ENCODE measurements at places on chromosomes 4 and X. TPM values are rescaled to one million over a fixed set of nuclear protein-coding genes. Genes with fewer than 3 reads are reported as not detected.
A peak's percentile ranks its signal among the peaks of the same experiment; 100 is the strongest.

GRCh38 chr4:186342582-186342981, 76.6 kb downstream of the F11 start:
- DNase-seq = no peak

- DNase-seq = no peak
Measured at GRCh38 chrX:1124531-1124930, 87.9 kb downstream of the CRLF2 start.

GRCh38 chrX:65697915-65698796, 30.7 kb downstream of the MSN start:
- peak; percentile 35 for DNase-seq

DNA sequence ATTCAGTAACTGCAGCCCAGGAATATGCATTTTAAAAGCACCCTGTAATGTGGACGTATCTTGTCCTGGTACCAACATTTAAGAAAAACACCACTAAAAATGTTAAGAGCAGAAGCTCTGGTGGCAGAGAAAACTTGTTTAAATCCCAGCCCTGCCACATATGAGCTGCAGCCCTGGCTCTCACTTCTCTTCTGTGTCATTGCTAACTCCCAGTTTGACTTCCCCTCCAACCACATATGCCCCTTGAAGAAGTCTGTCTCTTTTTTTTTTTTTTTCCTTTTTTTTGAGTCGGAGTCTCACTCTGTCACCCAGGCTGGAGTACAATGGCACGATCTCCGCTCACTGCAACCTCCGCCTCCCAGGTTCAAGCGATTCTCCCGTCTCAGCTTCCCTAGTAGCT, 14.8 kb downstream of the LHFPL1 start:
- no peak for DNase-seq

DNA sequence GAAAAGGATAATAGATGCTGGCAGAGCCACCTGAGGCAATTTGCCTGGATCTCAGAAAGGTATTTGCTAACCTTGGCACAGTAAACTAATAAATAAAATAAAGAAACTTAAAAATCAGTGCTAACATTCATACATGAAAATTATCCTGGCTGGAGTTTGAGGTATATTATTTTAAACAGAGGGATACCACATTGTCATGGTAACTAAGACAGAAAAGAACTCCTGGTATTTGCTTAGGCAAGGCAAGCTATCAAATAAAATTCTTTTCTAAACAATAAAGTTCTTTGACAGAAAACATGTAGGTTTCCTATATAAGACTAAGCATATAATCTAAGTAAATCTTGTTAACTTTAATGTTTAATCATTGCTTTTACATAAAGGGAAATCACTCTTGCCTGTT, 218.8 kb downstream of the MAGEB17 start:
- DNase-seq = no peak

GRCh38 chr4:113209652-113210320, 160.3 kb downstream of the ANK2 start:
- DNase-seq = no peak

- DNase-seq = no peak
Measured at GRCh38 chr4:187972135-187972534, 23.4 kb upstream of the ZFP42 start.

GRCh38 chr4:168059251-168059650, 33.1 kb upstream of the ANXA10 start:
- no peak for DNase-seq

- peak; percentile 37 for DNase-seq
Measured at GRCh38 chr4:9703391-9703790, 78.0 kb upstream of the DRD5 start.

- DNase-seq = peak; percentile 69
Measured at GRCh38 chr4:189202182-189202868, 738.3 kb upstream of the FRG1 start.

DNA sequence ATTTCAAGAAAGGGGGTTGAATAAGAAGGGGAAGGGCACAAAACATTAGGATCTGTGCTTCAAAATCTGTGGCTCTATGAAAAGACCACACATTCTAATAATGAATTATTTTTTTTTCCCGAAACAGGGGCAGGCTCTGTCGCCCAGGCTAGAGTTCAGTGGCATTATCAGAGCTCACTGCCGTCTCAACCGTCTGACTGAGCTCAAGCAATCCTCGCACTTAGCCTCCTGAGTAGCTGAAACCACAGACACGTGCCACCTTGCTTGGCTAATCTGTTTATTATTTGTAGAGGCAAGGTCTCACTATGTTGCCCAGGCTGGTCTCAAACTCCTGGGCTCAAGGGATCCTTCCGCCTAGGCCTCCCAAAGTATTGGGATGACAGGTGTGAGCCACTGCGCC, 33.4 kb downstream of the ACSL1 start:
- no peak for DNase-seq

GRCh38 chrX:38183596-38183995, 37.1 kb downstream of the SRPX start:
- no peak for DNase-seq

DNA sequence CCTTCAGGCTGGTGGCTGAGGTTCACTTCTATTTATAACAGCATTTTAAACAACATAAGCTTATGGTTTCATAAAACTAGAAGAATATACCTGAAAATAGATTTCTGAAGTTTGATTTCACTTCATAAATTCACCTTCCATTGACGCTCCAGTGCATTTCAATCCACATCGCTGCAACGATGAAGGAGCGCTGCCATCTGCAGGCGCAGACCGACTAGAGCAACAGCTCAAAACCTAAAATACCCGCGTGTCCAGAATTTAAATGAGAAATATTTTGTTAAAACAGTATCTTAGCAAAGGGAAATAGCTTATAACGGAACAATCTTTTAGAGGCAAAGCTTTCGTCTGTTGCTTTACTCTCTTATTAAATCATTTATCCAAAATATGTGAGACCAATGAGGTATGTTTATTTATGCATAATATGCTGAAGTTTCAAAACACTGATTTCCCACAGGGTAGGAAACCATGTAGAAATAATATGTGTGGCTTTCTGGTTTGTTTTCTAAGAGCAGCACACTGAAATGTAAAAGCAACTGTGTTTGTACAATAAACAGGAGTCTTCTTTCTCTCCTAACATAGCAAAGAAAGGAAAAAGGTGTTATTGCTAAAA, 816.4 kb upstream of the FRG1 start:
- DNase-seq = no peak

DNA sequence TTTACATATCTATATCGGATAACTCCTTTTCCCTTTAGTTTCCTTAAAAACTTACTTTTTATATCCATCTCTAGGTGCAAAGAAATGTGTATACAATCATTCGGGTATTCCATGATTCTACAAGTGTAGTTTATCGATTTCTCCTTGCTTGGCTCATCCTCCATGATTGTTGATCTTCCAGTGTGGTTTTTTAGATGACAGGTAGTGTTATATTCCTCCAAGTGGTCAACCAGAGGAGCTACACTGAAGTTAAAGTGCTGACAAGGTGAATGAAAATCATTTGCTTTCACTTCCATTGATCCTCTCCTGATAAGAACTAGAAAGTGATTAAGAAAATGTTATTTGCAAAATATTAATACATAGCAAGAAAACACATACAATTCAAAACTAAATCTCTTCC, 38.5 kb downstream of the TMEM156 start:
- DNase-seq = no peak

- DNase-seq = peak; percentile 45
Measured at GRCh38 chr4:36244257-36245082, at the start of gene ARAP2. TSS of gene ARAP2 (minus strand) at chr4:36244514. CDS start at chr4:36229486, 15,028 bp downstream.

- no peak for DNase-seq
Measured at GRCh38 chrX:70960730-70961129, 29.8 kb upstream of the SLC7A3 start.

NPNT gene
- total RNA-seq = 8.6 TPM

NKRF gene
- 5.7 TPM for total RNA-seq

TCEAL2 gene
- not detected for total RNA-seq

SLC2A9 gene
- 6.1 TPM for total RNA-seq

CD40LG gene
- not detected for total RNA-seq

ZDHHC15 gene
- total RNA-seq = 2.9 TPM

PRDM8 gene
- 0.59 TPM for total RNA-seq

MAGEA10 gene
- total RNA-seq = not detected

NAT8L gene
- total RNA-seq = 0.90 TPM

Data from heart right ventricle (tissue), 16 donors.